Ovary (tissue), 10 donors: ENCODE measurements at places on chromosomes 6 and 20. TPM values are rescaled to one million over a fixed set of nuclear protein-coding genes. Genes with fewer than 3 reads are reported as not detected.

DNA sequence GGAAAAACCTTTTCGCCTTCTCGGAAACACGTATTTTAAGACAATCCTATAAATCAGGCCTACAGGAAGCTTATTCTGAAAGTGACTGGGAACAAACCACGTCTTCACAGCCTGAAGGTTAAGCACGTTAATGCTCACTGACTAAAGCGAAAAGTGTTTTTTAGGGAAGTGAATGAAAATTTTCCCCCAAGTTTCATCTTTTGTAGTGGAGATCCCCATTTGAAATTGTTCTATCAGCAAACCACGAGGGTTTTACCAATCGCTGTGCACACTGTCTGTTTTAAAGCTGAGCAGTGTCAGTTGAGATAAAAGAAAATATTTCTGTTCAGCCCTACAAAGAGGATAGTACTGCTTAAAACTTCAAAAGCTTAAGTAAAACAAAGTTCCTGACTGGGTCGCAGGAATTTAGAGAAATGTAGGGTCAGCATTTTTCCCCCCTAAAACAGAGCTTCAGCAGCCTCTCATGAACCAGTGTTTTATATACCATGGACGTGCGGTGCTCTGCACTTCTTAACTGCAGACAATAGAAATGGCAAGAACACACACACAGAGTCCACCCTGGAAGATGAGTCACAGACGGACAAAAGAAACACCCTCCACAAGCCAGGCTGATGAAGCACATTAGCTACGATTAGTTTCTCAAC lies 34.9 kb downstream of the SLC22A23 start:
- H3K4me3 ChIP-seq: no peak overlapping the region
- H3K27ac ChIP-seq: no peak overlapping the region
- no peak for DNase-seq
- H3K36me3 ChIP-seq: no peaks in the 10 kb centered on the region

Gene AIF1
- 16.3 TPM for total RNA-seq

Gene MCHR2
- total RNA-seq: not detected

DNA sequence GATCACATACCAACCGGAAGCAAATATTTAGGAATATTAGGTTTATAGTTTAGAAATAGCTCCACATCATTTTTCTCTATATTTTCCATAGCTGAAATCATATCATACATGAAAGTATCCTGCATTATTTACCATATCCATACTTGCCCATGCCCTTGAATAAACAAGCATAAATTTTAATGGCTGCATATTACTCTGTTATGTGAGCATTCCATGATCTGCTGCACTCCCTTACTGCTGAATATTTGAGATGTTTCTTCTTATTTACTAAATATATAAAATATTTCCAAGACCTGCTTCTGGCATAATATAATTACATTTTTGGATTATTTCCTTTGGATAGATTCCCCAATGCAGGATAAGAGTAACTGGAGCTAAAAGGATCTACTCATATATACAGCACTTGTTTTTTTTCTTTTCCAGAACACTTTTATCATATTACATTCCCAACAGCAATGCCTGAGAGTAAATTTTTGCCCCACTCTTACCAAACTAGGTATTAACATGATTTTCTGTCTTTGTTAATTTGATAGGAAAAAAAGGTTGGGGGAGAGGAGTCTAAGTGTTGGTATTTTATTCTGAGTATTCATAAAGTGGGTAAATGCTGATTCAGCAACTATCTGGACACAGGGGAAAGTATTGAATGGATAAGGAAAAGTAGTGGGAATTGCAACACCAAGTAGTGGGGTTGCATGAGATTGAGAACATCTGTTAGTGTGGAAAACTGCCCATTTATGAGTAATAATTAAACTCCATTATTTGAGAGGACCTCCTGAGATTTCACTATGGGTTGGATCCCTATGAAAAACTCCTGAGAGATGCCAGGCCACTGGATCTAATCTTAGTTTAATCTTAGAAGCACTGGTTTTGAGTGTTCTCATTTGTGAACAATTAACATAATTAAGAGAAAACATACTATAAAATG lies 76.0 kb downstream of the MAN1A1 start:
- H3K27me3 ChIP-seq: no peaks in the 10 kb centered on the region
- no peaks in the 10 kb centered on the region for H3K36me3 ChIP-seq
- DNase-seq: no peak
- H3K4me1 ChIP-seq: peaks cover 2% of the 10 kb centered on the region

Gene DNMT3B
- total RNA-seq: 0.78 TPM

- DNase-seq: no peak
- no peaks in the 10 kb centered on the region for H3K27me3 ChIP-seq
- no peak overlapping the region for H3K4me3 ChIP-seq
- H3K27ac ChIP-seq: no peak overlapping the region
- H3K36me3 ChIP-seq: no peaks in the 10 kb centered on the region
Measured at GRCh38 chr20:14597206-14597715, 259.8 kb upstream of the FLRT3 start.

GRCh38 chr6:118917546-118918328 lies 17.2 kb downstream of the MCM9 start:
- no peak overlapping the region for H3K27ac ChIP-seq
- no peak overlapping the region for H3K4me3 ChIP-seq
- no peaks in the 10 kb centered on the region for H3K36me3 ChIP-seq
- H3K4me1 ChIP-seq: no peaks in the 10 kb centered on the region
- no peak for DNase-seq

Gene ZC2HC1B
- total RNA-seq: not detected

DNA sequence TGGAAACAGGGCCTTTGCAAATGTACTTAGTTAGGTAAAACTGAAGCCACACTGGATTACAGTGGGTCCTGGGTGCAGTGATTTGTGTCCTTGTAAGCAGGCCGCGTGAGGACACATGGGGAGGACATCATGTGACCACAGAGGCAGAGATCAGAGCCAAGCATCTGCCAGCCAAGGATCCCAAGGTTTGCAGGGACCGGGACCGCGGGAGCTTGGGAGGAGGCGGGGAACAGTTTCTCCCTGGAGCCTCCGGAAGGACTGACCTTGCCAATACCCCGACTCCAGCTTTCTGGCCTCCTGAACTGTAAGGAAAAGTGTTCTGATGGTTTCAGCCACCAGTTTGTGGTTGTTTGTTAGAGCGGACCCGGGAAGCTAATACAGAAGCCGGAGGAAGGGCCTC lies 500.9 kb downstream of the PREX1 start:
- H3K27me3 ChIP-seq: no peaks in the 10 kb centered on the region
- peaks cover 13% of the 10 kb centered on the region for H3K4me1 ChIP-seq
- peak; percentile 37 for DNase-seq
- no peaks in the 10 kb centered on the region for H3K36me3 ChIP-seq

Gene TRIM10
- 0.10 TPM for total RNA-seq

- H3K27me3 ChIP-seq: no peaks in the 10 kb centered on the region
- H3K36me3 ChIP-seq: no peaks in the 10 kb centered on the region
- DNase-seq: no peak
- H3K27ac ChIP-seq: no peak overlapping the region
- no peak overlapping the region for H3K4me3 ChIP-seq
Measured at GRCh38 chr6:34484391-34484790, 18.5 kb downstream of the PACSIN1 start.

GRCh38 chr20:2814587-2815051 lies at the start of gene C20orf141:
TSS of gene C20orf141 (plus strand) at chr20:2814987. CDS start at chr20:2815185, 198 bp downstream.
- no peak within 1 kb of the TSS for H3K27ac ChIP-seq
- no peak within 1 kb of the TSS for H3K4me3 ChIP-seq
- no peaks in the 10 kb centered on the region for H3K27me3 ChIP-seq
- DNase-seq: no peak
- no peaks in the 10 kb centered on the region for H3K36me3 ChIP-seq

DNA sequence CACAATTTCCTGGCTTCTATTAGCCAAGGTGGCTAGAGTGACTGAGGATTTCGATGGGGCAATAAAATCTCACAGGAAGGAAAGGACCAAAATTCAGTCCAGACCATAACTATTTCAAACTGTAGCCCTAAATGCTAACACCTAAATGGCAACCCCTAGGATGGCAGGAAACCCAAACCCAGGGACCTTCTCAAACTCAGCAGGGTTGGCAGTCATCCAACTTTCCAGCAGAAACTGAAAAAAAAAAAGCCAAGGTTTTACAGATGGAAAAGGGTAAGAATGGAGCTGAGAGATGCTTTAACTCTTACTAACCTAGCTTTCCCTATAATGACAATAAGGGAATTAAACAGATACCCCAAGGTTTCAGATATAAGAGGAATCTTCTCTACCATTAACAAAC lies 10.5 kb downstream of the IBTK start:
- no peaks in the 10 kb centered on the region for H3K27me3 ChIP-seq
- no peak overlapping the region for H3K27ac ChIP-seq
- no peaks in the 10 kb centered on the region for H3K4me1 ChIP-seq
- H3K4me3 ChIP-seq: no peak overlapping the region
- DNase-seq: no peak

GRCh38 chr6:71457929-71458328 lies 169.3 kb downstream of the OGFRL1 start:
- no peaks in the 10 kb centered on the region for H3K4me1 ChIP-seq
- H3K4me3 ChIP-seq: no peak overlapping the region
- no peak overlapping the region for H3K27ac ChIP-seq
- H3K27me3 ChIP-seq: no peaks in the 10 kb centered on the region
- H3K36me3 ChIP-seq: no peaks in the 10 kb centered on the region

DNA sequence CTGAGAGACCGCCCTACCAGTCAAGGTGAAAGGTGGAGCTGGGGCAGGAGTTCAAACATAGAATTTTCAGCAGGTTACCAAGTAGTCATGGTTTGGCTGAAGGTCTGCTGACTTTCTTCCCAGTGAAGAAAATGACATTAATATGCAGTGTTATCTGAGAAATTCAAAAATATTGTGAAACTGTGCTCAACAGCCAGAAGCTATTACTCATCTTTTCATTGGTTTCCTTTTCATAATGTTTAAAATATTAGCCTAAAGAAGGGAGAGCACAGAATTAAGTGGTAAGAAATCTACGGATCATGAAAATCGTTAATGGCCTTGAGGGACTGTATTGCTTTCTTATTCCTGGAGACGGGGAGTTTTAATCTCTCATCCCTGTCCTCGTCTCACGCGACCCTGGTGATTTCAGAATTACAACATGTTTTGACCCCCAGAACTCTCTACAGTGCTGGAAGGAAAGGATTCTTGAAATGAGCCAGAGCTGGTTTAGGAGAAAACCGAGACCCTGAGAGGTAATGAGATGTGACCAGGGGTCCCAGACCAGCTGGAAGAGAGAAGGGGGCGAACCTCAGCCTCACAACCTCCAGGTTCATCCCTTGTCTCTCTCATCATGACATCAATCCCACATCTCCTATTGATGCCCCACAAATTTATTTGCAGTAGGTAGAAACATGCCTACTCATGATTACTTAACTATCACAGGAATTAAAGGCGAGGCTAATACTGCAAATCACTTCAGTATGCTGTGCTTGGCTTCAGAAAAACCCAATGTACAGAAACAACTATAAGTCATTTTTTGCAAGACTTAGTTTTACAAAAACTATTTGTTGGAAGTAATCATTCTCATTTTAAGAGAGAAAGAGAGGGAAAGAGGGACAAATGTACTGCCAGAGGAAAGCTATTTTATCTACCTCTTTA lies 209.5 kb downstream of the FNDC1 start:
- peaks cover 15% of the 10 kb centered on the region for H3K4me1 ChIP-seq
- H3K4me3 ChIP-seq: no peak overlapping the region
- no peak for DNase-seq
- H3K27ac ChIP-seq: no peak overlapping the region
